ENCODE measurements at places on chromosomes 11 and 22.

DNA sequence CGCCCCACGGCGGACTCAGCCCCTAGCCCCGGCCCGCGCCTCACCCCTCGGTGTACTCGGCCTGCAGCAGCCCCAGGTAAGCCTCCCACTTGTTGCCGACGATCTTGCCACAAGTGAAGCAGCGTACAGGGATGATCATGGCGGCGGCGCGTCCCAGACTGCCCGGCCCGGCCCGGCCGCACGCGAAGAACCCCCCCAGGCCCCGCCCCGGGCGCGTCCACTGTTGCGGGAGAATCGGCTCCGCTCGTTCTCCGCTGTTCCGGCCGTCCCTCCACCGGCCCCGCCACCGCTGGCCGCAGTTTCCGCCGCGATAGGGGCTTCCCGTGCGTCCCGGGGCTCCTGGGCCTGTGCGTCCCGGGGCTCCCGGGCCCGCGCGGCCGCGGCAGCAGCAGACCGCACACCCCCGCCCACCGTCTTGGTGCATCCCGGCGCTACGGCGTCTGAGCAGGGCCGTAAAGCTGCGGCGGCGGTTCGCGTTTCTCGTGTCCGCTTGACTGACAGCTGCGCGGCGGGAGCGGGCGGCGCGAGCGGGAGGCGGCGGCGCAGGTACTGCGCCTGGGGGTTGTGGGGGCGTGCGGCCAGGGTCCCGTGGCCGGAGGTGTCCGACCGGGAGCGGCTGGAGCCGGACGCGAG lies at the start of the genes POLR2L and TSPAN4:
Gene POLR2L, minus strand, starts transcription at position 160 of the 633 bp plus-strand sequence. Its CDS starts 21 bp downstream, at position 139.
Gene TSPAN4, plus strand, starts transcription at position 483 of the 633 bp plus-strand sequence. CDS start 7,453 bp downstream, outside the sequence.
- DNase-seq = peak; percentile 91

DNA sequence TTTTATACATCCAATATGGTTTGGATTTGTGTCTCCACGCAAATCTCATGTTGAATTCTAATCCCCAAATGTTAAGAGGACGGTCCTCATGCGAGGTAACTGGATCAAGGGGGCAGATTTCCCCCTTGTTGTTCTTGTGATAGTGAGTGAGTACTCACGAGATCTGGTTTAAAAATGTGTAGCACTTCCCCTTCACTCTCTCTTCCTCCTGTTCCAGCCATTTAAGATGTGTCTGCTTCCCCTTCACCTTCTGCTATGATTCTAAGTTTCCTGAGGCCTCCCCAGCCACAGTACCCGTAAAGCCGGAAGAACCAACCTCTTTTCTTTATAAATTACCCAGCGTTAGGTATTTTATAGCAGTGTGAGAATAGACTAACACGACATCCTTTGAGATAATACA lies 98.6 kb downstream of the TTC28 start:
- DNase-seq = no peak

GRCh38 chr22:23772315-23772648 lies 367 bp upstream of the MMP11 start:
- no peak for DNase-seq

DNA sequence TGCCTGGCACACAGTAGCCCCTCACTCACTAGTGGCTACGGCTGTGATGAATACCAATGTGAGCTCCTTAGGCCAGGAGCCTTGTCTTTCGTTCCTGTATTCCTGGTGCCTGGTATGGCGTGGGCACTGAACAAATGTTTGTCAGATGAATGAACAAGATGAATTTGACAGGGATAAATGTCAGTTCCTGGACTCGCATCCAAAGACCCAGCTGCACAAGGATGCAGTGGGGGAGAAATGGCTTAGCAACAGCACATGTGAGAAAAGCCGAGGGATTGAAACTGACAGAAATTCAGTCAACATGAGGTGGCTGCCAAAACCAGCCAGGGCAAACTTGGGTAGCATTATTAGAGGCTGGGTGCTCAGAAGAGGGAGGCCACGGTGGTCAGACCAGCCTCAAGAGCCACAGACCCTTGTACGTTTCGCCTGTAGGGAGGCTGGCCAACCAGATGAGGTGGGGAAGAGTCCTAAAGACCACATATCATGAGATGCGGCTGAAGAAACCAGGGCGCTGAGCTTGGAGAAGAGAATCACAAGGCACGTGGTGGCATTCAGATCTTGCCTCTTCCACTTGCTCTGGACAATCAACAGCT lies 7.7 kb upstream of the SLC22A8 start:
- DNase-seq = no peak

GRCh38 chr11:36109850-36110606 lies 166.2 kb downstream of the LDLRAD3 start:
- no peak for DNase-seq

- DNase-seq = no peak
These were observed 5.5 kb downstream of the PRDX5 start for GRCh38 chr11:64323373-64323772.

DNA sequence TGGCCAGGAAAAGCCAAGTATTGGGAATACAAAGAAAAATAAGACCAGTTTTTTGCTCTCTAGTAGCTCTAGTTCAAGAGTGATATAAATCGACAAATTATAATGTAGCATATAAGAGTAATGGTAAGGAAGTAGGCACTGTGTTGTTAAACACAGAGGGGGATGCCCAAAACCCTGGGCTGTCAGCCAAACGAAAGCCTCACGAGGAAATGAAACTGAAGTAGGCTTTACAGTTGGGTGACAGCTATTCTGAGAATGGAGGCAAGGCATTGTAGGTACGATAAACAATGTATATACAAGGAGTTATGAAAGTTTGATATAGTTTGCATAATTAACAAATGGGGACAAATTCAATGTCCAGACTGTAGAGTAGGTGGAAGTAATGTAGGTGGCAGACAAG lies 176.4 kb downstream of the FAM181B start:
- DNase-seq = no peak
